Natural killer cell treated with Interleukin-12 subunit alpha and Interleukin-12 subunit beta and Interleukin-15 and Interleukin-18, amount 100 ng/mL, for 72 hours (primary cell): ENCODE measurements at places on chromosomes 6 and 20. TPM values are rescaled to one million over a fixed set of nuclear protein-coding genes. Genes with fewer than 3 reads are reported as not detected.
A peak's percentile ranks its signal among the peaks of the same experiment; 100 is the strongest.

The AVP gene
- not detected for total RNA-seq

GRCh38 chr20:54044156-54044555 is 26.2 kb downstream of the BCAS1 start:
- H3K27ac ChIP-seq = no peak overlapping the region
- peaks cover 13% of the 10 kb centered on the region for H3K27me3 ChIP-seq
- no peaks in the 10 kb centered on the region for H3K36me3 ChIP-seq
- H3K4me3 ChIP-seq = no peak overlapping the region
- H3K4me1 ChIP-seq = peaks cover 12% of the 10 kb centered on the region

GRCh38 chr6:27441001-27441400 is 31.9 kb downstream of the ZNF184 start:
- no peak overlapping the region for H3K4me3 ChIP-seq
- no peak for DNase-seq
- H3K36me3 ChIP-seq = peaks cover 19% of the 10 kb centered on the region
- no peak overlapping the region for H3K27ac ChIP-seq
- no peaks in the 10 kb centered on the region for H3K27me3 ChIP-seq

The RAET1G gene
- not detected for total RNA-seq

The RAB44 gene
- total RNA-seq = 7.9 TPM

The SOX18 gene
- not detected for total RNA-seq

The BTN1A1 gene
- total RNA-seq = not detected

GRCh38 chr6:136464148-136464547 is 86.1 kb downstream of the MAP7 start:
- DNase-seq = no peak
- no peak overlapping the region for H3K4me3 ChIP-seq
- peaks cover 5% of the 10 kb centered on the region for H3K4me1 ChIP-seq
- no peaks in the 10 kb centered on the region for H3K36me3 ChIP-seq
- no peak overlapping the region for H3K27ac ChIP-seq
- H3K27me3 ChIP-seq = peaks cover 14% of the 10 kb centered on the region

DNA sequence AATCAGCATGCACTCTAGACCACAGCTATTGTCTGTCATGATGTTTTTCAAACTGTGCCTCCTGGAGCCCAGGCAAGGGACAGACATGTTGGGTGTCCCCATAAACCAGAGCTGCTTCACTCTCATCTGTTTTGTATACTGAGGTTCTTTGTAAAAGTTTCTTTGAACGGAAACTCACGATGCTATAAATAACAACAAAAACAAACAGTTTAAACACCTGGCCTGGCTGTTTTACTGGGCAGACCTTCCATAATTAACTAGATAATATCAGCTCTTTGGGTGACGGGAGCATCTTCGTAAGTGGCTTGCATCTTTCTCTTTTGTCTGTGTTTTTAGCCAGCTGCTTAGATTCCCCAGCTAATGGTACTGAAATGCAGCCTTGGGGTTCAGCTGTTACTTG is 190.3 kb downstream of the ZDHHC14 start:
- peaks cover 18% of the 10 kb centered on the region for H3K4me1 ChIP-seq
- DNase-seq = no peak
- H3K36me3 ChIP-seq = no peaks in the 10 kb centered on the region
- no peaks in the 10 kb centered on the region for H3K27me3 ChIP-seq

The RAMACL gene
- total RNA-seq = 0.73 TPM

The UNC5CL gene
- total RNA-seq = 5.0 TPM

The WFDC8 gene
- total RNA-seq = not detected

The MMP24OS gene
- total RNA-seq = 35.6 TPM

DNA sequence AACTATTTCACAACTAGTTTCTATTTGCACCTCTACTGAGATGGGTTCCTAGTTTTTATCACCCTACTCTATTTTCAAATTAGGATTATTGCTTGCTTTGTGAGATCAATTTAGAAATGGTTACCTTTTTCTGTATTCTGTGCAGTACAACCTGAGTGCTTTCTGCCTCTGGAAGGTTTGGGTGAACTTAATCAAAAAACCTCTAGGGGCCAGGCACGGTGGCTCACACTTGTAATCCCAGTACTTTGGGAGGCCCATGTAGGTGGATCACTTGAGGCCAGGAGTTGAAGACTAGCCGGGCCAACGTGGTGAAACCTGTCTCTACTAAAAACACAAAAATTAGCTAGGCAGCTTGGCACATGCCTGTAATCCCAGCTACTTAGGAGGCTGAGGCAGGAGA is 63.3 kb downstream of the SCAF8 start:
- peaks cover 26% of the 10 kb centered on the region for H3K4me1 ChIP-seq
- H3K36me3 ChIP-seq = peaks cover 30% of the 10 kb centered on the region
- no peak for DNase-seq
- H3K4me3 ChIP-seq = peak overlapping the region; percentile 18

DNA sequence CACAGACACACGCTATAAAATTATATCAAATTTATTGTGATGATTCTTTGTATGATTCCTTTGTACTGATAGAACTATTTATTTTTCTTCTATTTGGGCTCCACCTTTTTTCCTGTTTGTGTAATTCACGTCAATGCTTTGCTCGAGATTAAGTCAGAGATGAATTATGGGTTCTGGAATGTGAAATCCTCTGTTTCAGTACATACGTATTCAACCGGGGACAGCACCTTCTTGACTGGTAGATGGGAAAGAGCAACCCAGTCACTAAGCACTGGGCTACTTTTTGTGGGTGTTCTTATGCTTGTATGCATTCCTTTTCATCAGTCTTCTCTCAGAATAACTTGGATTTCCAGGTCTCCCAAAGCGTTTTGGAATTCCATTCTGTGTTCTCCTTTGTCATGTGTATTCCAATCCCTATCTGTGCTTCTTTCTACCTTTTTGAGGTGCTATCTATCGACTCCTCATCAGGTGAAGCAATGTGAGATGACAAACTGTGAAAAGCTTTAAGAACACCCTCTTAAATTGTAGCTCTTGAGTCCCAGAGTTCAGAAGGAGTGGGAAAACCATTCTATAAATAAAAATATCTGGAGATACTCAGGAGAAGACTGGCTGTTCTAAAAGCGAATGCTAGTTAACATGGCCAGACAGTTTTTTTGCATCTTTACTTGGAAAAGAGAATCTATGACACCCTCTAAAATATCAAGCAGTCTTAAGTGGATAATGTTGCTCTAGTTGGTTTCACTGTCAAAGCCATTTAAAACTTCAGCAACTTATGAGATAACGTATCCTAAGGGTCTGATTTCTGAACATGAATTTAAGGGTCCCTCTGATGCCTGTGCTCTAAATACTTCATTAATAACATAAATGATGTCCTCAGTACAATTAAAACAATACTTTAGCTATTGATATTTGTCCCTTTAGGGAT is 197.7 kb upstream of the PREP start:
- no peak for DNase-seq
- peaks cover 4% of the 10 kb centered on the region for H3K36me3 ChIP-seq
- H3K4me3 ChIP-seq = peak overlapping the region; percentile 80
- H3K27ac ChIP-seq = peak overlapping the region; percentile 92
- no peaks in the 10 kb centered on the region for H3K27me3 ChIP-seq

- no peak for DNase-seq
- peaks cover 3% of the 10 kb centered on the region for H3K27me3 ChIP-seq
- H3K27ac ChIP-seq = no peak overlapping the region
- H3K36me3 ChIP-seq = no peaks in the 10 kb centered on the region
- H3K4me1 ChIP-seq = no peaks in the 10 kb centered on the region
- no peak overlapping the region for H3K4me3 ChIP-seq
Observed at GRCh38 chr6:78832091-78832808, 35.1 kb upstream of the IRAK1BP1 start.

The XRN2 gene
- 68.6 TPM for total RNA-seq

DNA sequence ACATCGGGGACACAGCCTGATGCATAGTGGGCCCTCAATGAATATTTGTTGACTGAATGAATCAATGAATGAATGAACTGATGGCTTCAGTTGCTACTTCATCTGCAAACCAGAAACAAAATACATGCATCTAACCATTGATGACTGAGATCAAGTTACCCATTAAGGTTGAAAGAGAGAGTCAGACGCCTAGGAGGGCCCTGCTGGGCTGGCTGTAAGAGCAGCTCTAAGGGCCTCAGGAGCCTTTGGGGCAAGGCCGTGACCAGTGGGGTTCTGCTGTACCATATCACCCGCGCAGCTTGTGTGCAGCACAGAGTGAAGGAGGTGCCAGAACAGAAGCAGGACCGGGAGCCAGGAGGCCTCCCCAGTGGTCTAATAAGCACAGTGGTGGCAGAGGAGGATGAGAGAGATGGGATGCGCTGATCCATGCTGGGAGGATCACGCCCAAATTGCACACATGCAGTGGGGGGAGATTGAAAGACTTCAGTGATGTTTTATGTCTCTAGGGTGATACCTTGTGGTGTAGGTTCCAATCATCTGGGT is 96.1 kb upstream of the KCNG1 start:
- no peak overlapping the region for H3K27ac ChIP-seq
- H3K4me1 ChIP-seq = no peaks in the 10 kb centered on the region
- DNase-seq = no peak
- peaks cover 26% of the 10 kb centered on the region for H3K27me3 ChIP-seq
- H3K36me3 ChIP-seq = no peaks in the 10 kb centered on the region
- no peak overlapping the region for H3K4me3 ChIP-seq

DNA sequence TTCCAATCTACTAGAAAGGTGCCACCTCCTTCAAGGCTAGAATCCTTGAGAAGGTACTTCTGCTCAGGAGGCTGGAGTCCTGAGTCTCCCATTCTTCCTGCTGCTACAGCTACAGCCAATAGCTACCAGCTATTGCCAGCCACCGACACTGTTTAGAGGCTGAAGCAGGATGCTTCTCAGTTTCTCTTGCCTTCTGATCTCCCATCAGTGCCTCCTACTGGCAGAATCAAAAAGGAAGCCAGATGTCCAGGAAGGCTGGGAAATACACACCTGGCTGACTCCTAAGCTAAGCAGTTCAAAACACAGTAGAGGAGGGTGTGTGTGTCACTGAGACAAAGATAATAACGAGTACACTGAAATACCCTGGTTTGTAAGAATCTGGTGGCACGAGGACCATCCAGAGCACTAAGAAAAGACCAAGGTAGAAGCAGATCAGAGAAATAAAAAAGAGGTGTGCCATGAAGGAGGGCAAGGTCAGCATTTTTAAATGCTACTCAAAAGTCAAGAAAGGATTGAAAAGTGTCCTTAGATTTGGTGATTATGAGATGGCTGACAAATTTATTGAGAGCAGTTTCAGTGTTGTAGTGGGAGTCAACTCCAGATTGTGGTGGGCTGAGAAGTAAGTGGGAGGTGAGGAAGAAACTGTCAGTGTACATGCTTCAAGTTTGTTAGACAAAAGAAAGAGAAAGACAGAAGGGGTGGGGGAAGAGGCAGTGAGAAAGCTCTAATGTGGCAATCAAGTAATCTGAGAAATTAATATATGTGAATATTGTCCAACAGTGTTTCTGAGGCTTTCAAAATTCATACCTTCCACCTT is 2.3 kb upstream of the HLA-DMA start:
- H3K36me3 ChIP-seq = no peaks in the 10 kb centered on the region
- H3K27ac ChIP-seq = no peak overlapping the region
- DNase-seq = no peak

- no peak for DNase-seq
- peaks cover 17% of the 10 kb centered on the region for H3K27me3 ChIP-seq
- no peaks in the 10 kb centered on the region for H3K36me3 ChIP-seq
- H3K27ac ChIP-seq = no peak overlapping the region
- no peak overlapping the region for H3K4me3 ChIP-seq
Observed at GRCh38 chr20:46715292-46715756, 5.9 kb downstream of the SLC2A10 start.

- no peak for DNase-seq
- H3K27ac ChIP-seq = no peak overlapping the region
- peaks cover 13% of the 10 kb centered on the region for H3K27me3 ChIP-seq
Observed at GRCh38 chr6:33742092-33742491, 4.6 kb downstream of the IP6K3 start.

The NRSN1 gene
- total RNA-seq = not detected

DNA sequence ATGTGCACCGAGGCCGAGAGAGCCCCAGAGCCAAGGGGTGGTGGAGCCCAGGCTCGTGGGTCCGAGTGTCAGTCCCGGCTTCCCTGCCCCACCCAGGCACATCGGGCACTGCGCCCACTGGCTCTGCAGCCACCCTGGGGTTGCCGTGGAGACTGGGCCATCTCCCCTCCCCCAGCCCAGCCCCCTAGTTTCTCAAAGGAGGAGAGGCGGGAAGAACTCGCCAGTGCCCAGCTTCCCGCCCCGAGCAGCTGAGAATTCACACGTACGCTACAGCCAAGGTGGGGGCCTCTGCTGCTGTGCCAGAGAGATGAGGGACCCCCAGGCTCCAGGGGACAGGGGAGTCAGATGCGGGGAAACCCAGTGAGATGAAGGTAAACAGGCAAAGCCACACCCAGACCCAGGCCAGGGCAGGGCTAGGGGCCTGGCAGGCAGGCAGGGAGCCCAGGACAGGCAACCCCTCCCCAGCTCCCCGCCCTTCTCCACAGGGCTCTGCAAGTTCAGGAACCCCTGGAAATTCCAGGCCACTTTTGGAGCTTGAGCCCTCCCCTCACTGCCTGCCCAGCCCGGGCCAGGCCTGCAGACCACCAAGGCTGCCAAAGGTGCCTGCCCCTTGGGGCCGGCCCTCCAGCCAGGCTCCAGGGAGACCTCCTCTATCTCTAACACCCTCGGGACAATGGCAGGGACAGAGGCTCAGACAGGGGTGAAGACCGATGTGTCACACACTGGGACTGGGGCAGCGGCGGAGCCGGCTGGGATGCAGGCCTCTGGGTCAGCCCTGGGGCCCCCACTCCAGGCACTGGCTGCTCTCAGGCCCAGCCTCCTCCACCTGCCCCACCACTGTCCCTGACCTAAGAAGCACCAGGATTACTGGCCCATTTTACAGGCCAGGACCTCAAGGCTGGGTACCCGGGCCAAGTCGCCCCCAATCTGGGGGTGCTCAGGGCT is 6.0 kb downstream of the LAMA5 start:
- no peaks in the 10 kb centered on the region for H3K4me1 ChIP-seq
- no peaks in the 10 kb centered on the region for H3K36me3 ChIP-seq
- H3K27me3 ChIP-seq = peaks cover 5% of the 10 kb centered on the region
- no peak overlapping the region for H3K27ac ChIP-seq

- DNase-seq = no peak
- no peaks in the 10 kb centered on the region for H3K4me1 ChIP-seq
- no peaks in the 10 kb centered on the region for H3K36me3 ChIP-seq
- H3K27me3 ChIP-seq = no peaks in the 10 kb centered on the region
Observed at GRCh38 chr6:34729631-34730470, 27.5 kb upstream of the SNRPC start.

- H3K4me1 ChIP-seq = no peaks in the 10 kb centered on the region
- no peaks in the 10 kb centered on the region for H3K36me3 ChIP-seq
Observed at GRCh38 chr6:141641406-141641805, 491.3 kb upstream of the GJE1 start.

The GPSM3 gene
- total RNA-seq = 143 TPM

DNA sequence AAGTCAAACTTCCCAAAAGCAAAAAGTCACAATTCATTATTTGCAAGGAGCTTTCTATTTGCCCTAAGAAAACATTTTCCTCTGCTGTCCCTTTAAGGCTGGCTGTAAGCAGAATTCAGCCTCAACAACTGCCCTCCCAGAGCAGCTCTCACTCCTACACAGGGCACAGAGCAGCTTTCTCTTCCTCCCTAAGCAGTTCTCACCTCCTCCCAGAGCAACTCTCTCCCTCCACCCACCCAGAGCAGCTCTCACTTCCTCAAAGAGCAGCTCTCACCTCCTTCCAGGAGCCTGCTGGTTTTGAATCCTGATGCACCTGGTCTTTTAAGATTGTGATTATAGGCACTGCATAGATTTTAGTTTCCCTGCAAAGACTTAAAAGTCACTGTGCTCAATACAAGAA is 120.6 kb upstream of the TMEM181 start:
- H3K4me3 ChIP-seq = no peak overlapping the region
- H3K27me3 ChIP-seq = no peaks in the 10 kb centered on the region
- no peak overlapping the region for H3K27ac ChIP-seq
- no peaks in the 10 kb centered on the region for H3K36me3 ChIP-seq
- DNase-seq = no peak

The XKR7 gene
- 0.05 TPM for total RNA-seq

The TRAPPC3L gene
- not detected for total RNA-seq
